ENCODE measurements at places on chromosomes 1 and 21. TPM values are rescaled to one million over a fixed set of nuclear protein-coding genes. Genes with fewer than 3 reads are reported as not detected.

The KRTAP11-1 gene
- not detected for total RNA-seq

The HUNK gene
- total RNA-seq: 0.45 TPM

The CD1C gene
- not detected for total RNA-seq

The LCA5L gene
- total RNA-seq: 0.65 TPM

The OPRD1 gene
- total RNA-seq: not detected

The PRKAA2 gene
- total RNA-seq: 0.16 TPM

The ACKR1 gene
- total RNA-seq: not detected

Data from fibroblast of the aortic adventitia (primary cell).